ENCODE measurements at places on chromosomes 2 and 18.

DNA sequence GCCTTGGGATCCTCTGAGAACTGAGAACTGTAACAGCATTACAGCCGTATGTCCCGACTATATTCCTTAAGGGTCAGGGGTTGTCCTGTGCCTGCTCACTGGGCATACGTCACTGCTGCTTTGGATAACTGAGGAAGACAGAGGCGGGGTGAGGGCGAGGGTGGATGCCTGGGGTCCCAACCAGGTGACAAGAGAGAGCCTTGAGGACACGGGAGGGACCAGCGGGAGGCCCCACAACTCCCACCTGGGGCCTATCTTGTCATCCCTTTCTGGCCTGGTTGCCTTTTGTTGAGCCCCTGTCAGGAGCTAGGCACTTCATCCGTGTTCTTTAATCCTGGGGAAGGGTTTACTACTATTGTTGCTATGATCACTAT, 28.8 kb downstream of the INPP5D start:
- DNase-seq: no peak

DNA sequence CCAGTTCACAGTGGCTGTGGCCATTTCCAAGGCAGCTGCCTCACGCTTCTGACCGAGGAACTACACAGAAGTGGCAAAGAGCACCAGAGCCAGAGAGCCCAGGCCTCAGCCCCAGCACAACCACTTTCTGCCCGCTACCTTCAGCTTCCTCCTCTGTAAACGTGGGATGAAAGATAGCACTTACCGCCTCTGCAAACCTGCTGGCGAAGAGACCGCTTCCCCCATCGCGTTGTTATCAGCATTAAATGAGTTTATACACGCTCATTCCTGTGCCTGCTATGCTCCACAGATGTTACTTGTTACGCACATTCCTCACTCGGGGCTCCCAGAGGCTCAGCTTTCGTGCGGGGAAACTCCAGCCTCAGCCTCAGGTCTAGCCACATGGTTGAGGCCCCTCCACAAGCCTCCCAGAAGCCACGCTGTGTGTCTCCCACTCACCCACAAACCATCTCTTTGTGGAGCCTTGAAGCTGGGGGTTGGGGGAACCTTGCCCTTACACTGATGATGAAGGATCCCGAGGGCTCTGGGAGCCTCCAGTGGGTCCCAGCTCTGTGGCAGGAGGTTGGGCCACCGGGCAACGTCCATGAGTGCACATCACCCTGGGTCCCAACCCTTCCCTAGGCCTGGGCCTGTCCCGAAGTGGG, 63.3 kb upstream of the SMAD7 start:
- DNase-seq: no peak

- DNase-seq: peak; percentile 91
Observed at GRCh38 chr18:22432657-22433137, 15.0 kb upstream of the CTAGE1 start.

GRCh38 chr2:73979021-73979420, 5.7 kb upstream of the TET3 start:
- DNase-seq: no peak

DNA sequence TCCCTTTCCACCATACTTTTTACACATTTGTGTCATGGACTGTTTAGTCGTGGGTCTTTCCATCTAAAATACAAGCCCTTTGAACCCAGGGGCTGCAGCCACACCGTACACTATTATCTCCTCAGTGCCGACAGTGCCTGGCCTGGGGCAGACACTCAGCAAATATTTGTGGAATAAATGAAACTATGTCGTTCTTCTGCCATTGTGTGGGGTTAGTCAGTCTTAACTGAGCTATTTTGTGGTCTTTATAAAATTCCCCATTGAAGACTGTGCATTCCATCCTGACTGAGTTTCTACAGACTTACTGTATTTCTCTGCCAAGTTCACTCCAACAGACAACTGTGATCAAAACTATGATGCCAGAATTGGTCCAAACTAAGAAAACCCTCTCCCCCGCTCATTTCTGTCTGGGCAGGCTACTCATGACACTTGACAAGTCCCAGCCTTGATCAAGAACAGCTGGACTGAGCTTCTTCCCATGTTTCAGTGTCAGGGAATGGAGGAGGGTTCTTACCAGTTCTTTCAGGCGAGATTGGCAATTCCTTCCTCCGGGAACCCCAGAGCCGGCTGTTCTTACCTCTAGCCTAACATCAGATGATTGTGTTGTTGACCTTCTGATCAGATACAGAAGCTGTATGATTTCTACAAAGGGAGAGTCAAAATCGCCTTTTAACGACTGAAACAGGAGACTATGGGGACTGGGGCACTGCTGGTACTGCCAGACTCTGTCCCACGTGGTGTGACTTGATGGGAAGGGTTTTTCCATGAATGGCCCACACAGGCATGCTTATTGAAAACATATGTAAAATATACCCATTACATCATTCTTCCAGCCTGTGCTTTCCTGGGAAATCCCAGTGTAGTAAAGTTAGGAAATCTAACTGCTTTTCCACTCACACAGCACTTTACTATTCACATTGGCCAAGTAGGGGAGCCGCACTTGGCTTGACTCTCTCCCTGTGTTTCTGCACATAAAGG, 77.4 kb upstream of the NPAS2 start:
- DNase-seq: peak; percentile 54

GRCh38 chr18:303011-303410, 35.2 kb upstream of the THOC1 start:
- DNase-seq: no peak

DNA sequence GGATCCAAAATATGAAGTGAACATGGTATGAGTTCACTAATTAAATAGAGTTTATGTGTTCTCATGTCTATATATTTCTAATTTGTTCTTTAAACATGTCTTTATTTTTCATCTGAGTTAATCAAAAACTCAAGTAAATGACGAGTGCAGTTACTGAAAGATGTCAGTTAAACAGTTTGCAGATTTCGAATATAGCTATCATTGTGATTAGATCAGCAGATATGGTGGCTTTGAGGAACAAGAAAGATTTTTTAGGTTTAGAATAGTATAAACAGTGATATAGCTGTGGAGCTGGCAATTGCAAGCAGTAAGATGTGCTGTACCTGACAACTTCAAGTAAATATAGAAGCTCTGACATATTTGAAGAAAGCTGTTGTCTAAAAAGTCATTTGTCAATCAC, 49.7 kb downstream of the TANK start:
- DNase-seq: no peak

GRCh38 chr2:144824306-144825080, 304.6 kb upstream of the ZEB2 start:
- DNase-seq: no peak

DNA sequence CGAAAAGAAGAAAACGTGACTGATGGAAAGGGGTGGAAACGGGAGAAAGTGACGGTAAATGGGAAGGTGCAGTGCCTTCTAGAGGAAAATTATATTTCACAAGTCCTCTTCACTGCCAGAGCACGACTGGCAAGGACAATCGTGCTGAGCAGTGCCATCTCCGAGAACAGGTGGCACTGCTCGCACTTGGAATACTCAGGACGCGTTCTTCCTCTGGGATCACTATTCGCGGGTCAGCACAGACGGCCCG, 364 bp downstream of the STAT1 start:
- no peak for DNase-seq

DNA sequence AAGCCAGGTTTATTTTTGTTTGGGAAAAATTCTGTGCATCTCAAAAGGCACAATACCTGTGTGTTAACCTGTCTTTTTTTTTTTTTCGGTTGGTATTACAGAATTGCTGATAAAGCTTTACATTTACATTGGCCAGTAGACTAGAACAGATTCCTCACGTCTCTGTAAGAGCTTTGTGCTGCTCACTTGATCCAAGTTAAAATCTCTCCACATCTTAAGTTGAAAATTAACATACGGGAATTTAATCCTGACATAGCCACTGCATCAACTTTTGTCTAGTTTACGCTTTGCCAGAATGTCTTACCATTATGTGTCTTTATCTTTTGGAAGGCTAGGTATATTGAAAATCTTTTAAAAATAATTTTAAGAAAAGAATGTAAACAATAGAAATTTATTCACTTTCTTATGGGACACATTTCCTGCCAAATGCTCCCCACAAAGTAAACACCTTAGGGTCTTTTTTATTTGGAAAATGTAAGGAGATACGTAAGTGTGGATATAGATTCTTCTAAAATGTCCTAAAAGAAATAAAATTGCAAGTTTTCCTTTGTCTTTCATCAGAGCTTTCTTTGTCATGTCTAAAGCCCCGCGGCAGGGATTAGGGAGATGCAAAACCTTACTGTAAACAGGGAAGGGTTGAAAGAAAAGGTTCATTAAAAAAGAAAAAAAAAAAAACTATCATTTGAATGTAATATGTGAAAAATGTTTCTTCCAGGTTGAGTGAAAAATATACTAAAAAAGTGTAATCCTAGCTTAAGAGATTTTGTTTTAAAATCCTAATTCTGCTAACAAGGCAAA, 912.8 kb downstream of the NRXN1 start:
- DNase-seq: no peak

DNA sequence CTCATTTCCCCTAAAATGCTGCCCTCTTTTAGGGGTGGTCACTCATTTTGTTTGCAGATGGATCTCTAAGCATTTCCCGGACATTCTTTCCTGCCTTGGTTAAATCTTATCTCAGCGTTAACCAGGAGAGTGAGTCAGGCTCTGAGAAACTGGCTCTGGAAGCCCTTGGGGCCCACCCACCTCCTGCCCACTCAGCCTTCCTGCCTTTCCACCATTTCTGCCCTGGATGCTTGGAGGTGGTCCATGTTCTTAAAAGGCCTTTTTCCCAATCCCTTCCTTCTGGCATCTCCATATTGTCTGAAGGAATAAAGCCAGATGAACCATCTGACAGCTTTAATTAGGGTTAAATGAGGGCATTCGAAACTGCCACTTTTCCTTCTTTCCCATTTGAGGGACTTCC, 9.5 kb downstream of the HK2 start:
- DNase-seq: no peak

DNA sequence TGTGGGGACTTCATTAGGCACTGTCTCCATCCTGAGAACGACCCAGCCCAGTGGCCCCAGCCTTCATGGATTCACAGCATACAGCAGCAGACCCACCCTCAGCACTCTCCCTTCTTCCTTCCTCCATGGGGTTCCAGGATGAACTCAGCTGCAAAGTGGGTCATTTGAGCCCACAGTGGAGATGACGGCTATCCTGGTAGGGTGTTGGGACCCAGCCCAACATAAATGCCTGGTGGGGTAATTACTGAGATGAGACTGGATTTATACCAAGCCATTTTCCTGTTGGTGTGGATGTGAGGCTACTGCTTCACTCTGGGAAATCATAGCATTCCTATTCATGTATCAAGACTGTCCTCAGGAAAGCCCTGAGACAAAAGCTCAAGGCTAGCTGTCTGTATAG, 536.7 kb upstream of the TNP1 start:
- no peak for DNase-seq

- DNase-seq: peak; percentile 29
Observed at GRCh38 chr2:121260370-121261154, 24.4 kb downstream of the TFCP2L1 start.

DNA sequence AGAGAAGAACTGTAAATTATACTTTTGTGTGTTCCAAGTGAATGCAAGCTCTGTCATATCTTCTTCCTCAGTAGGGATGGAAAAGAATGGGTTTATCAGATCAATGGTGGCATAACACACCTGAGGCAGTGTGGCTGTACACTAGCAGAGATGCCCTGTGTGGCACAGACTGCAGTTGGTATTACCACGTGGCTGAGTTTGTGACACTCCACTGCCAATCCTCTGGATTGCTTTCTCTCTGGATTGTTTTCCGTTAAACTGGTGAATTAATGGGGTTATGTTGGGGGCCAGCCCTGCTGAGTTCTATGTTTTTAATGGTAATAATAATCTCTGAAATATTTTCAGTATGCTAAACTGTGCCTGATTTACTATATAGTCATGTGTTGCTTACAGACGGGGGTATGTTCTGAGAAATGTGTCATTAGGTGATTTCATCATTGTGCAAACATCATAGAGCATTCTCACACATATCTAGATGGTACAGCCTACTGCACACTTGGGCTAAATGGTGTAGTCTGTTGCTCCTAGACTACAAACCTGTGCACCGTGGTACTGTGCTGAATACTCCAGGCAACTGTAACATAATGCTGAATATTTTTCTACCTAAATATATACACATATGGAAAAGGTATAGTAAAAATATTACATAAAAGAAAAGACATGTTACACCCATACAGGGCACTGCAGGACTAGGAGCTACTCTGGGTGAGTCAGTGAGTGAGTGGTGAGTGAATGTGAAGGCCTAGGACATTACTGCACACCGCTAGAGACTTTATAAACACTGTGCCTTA, 84.7 kb upstream of the ST6GAL2 start:
- no peak for DNase-seq

DNA sequence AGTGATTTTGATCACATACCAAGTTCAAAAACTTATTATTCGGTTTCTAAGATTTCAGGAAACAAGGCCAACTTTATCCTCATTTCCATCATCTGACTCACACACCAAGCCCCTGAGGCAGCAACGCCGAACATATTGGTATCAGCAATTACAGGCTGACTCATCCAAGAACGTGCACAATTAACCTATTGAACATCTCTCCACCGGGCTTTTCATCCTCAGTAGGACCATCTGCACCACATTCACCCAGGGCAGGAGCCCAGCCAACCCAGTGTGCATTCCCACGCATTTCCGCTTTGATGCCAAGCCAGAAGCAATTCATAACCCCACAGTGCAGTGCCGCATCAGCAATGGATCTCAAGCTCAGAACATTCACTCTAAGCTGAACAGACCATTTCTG, 52.9 kb downstream of the SCG2 start:
- no peak for DNase-seq

- no peak for DNase-seq
Observed at GRCh38 chr2:219820767-219821166, 193.3 kb downstream of the SLC4A3 start.

DNA sequence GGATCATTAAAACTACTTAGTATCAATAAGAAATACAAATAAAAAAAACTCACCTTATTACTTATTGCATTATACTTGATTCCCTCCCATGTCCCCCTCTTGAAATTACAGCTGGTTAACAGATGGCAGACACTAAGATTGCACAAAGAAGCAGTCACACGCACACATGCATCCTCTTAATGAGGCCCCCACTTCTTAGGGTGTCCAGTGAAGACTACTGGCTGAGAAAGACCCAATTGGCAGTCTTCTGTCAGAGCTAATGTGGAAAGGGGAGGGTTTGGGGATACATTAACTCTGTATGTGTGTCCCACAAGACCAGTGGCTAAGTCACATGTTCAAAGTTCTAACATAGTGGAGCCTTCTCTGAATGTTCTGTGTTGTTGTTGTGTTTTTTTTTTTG, 210.7 kb downstream of the MTX2 start:
- no peak for DNase-seq

- DNase-seq: no peak
Observed at GRCh38 chr2:54906716-54907115, 143.5 kb downstream of the RTN4 start.

Measured in right cardiac atrium (tissue), 5 donors.